Osteocyte (in vitro differentiated cells): ENCODE measurements at places on chromosomes 6 and 20. TPM values are rescaled to one million over a fixed set of nuclear protein-coding genes. Genes with fewer than 3 reads are reported as not detected.

- DNase-seq, result no peak
These were observed 140.9 kb downstream of the GRIK2 start for GRCh38 chr6:101534386-101534785.

DNA sequence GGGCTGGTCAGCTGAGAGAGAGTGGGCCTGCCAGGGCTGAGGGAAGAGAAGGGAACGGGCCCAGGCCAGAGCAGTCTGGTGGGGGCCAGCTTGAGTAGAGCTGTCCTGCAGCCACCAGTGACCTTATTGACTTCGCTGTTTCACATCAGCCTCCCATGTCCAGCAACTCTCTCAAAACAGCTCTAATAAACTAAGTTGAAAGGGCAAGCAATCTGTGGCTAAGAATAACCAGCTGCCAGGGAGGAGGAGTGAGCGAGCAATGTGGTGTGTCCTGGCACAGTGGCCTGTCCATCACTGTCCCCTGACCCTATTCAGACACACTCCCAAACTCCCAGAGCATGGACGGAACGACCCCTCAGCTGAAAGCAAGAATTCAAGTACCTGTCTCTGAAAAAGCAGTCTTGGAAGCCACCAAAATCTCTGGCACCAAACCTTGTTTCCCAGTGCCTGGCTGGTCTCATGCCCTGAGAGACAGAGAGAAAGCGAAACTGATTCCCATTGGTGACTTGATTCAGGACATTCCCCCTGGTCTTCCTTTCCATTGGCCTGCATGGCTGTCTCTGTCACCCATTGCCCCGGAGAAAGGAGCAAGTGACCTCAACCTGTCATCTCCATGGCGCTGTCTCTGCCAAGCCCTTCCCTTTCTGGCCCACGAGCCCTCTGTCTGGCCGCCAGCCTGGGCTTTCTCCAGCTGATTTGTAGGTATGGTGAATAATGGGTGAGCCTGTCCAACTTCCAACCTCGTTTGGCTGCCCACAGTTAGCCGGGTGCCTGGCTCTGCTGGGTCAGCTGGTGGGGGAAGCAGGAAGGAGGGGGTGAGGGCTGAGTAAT lies at the start of gene DDO:
Gene DDO, minus strand, starts transcription at position 490 of the 831 bp plus-strand sequence. CDS start 2,113 bp downstream, outside the sequence.
- peak; percentile 71 for DNase-seq

- DNase-seq, result no peak
These were observed 112.9 kb upstream of the RPS6KA2 start for GRCh38 chr6:166739976-166740318.

IPCEF1 gene
- total RNA-seq, result 0.31 and 0.46 TPM in 2 replicates

GRCh38 chr6:7267071-7267465 lies 45.9 kb downstream of the SSR1 start:
- no peak for DNase-seq

LAMA4 gene
- total RNA-seq, result 209 and 220 TPM in 2 replicates

DNA sequence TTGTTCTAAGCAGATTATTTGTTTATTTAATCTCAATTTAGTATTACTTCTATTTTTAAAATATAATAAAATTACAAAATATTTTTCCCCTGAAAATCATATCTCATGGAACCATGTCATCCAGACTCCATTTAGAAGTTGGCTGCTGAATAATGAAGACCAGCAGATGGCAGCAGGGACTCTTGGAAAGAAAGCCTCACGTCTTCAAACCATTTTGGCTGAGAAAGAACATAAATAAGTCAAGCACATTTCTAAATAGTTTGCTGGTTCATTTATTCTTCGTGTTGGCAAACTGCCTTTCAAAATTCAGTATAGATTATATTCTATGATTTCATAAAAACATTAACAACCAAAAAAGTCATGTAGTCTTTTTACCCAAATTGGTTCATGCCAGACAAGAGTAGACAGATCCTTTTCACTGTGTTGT lies 71.7 kb downstream of the RCAN2 start:
- DNase-seq, result no peak

PACRG gene
- 1.2 and 3.2 TPM in 2 replicates for total RNA-seq

DNA sequence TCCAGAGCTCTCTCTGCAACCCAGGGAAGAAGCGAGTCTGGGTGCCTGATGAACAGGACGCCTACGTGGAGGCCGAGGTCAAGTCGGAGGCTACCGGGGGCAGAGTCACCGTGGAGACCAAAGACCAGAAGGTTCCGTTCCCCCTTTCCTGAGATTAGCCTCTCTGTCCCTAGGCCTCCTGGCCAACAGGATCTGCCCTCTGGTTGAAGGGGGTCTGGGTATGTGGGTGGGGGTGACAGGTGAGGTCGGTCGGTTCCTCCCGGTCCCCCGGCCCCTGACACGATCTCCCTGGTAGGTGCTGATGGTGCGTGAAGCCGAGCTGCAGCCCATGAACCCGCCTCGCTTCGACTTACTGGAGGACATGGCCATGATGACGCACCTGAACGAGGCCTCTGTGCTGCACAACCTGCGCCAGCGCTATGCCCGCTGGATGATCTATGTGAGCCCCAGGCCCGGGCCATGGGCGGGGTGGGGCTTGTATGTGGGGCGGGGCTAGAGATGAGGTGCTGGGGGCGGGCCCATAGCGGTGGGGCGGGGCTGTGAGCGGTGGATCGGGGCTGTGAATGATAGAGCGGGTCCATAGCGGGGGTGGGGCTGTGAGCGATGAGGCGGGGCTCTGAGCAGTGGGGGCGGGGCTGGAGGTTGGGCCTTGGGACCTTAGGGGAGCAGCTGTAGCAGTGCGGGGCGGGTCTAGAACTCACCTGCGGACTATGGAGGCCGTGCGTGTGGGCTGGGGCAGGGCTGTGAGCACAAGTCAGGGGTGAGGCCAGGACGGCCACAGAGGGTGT lies 23.9 kb downstream of the MYH7B start:
- DNase-seq, result no peak

CAPN11 gene
- total RNA-seq, result not detected in 2 replicates

DNA sequence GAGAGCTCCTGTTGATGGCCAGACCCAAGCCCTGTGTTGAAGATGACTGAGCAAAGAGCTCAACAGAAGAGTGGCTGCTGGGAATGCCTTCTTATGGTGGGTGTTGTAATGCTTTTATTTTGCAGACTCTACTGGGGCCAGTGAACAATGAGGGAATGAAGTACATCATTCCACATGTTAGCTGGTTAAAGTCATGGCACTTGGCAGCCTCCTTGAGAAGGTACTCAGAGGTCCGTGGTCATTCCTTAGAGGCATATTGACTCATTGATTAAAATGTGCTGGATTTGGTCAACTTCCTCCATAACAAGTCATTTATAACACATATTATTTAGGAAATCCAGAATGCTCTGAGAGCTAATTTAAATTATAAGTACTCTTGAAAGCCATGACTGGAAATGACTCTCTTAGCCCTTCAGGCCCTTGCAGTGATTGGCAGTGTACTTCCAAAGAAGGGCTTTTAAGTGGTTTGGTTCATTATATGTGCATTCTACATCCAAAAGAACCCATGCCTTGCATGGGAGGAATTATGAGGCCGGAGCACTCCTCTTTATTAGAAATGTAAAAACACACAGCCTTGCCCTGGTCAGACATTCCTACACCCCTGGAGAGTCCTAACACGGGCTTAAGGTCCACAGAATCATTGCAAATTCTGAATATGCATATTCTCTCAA lies 976.9 kb downstream of the KIF16B start:
- DNase-seq, result no peak

GRCh38 chr6:75084018-75084417 lies 121.8 kb downstream of the COL12A1 start:
- no peak for DNase-seq

- DNase-seq, result no peak
These were observed 609.8 kb downstream of the RFPL4B start for GRCh38 chr6:112956696-112957535.

DNA sequence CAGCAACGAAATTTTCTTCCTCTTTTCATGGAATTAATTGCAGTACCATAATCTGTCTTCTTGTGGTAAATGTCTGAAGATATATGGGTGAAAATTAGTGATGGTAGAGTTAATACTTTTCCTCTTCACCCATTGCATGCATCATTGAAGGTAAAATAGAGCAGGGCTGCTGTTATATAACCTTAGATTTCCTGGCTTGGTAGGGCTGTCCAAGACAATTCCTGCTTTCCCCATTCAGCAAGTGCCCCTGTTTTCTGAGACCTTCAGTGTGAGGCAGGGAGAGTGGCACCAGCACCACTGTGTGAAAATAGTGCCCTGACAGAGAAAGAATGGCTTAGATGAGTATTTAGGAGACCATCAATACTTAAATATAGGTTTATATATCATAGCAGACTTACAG lies 202.0 kb downstream of the ZFAND3 start:
- DNase-seq, result no peak

BFSP1 gene
- total RNA-seq, result 12.6 and 13.8 TPM in 2 replicates
